Stimulated activated CD4-positive, alpha-beta T cell treated with anti-CD3 and anti-CD28 coated beads, Interleukin-15, amount 100 ng/mL, for 1 hour (primary cell): ENCODE measurements at places on chromosomes 3 and 15.

- no peak for DNase-seq
These were observed 544.9 kb downstream of the NAALADL2 start for GRCh38 chr3:175404027-175404426.

DNA sequence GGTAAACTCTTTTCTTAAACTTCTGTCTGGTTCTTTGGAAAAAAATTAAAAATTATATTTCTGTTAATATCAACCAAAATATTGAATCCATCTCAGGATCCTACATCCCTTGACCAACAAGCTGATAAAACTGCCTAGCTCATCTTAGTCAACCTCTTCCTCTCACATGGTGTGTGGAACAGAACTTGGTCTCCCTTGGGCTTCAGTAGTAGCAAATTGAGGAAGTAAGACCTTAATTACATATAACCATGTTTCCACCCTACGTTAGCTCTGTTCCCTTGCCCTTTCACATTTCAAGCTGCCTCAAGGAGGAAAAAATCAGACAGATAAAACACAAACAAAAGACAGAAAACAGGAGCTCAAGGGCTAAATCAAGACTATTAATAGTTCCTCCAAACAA, 116.4 kb downstream of the GREM1 start:
- DNase-seq, result no peak

DNA sequence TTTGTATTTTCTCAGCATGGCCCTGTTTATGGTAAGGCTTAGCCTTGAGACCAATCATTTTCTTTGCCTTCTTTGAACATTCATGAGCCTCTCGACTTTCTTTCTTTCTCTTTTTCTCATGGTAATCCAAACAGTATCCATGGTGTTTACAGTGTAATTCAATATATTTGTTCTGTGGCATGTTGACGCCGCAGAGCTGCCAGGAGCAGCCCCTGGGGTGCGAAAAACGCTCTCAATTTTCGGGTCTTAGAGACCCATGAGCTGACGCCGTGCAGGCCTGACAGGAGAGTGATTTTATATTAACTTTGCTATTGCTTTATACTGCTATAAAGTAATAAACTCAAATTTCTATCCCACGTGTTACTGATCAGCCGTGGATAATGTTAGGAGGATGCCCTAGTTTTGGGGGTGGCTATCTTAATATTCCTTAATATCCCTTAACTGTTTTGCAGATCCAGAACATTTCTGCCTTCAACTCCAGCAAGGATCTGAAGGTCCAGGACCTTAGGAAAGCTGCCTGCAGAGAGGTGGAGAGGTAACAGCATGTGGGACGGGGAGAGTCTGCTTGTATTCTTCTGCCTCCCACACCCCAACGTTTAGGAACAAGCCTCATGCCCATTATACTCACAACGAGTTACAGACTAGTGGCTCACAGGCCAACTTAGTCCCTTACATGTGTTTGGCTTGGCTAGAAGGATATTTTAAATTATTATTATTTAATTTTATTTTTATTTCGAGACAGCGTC, 29.3 kb upstream of the MYO1E start:
- DNase-seq, result no peak

DNA sequence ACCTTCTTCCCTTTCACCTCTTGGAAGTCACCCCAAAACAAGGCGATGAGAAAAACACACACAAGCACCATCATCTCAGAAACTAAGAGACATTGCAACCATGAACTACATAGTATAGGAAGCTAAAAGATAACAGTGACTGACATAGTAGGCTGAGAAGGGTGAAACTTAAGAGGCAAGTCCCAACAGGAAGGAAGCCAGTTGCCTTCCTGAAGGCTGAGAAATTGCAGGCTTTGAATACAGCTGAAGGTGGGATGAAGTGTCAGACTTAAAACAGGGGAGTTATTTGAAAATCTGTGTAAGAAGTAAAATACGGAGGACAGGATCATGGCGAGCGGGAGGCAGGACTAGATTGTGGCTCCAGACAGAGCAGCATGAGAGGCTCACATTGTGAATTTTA, 27.8 kb downstream of the SLC27A2 start:
- no peak for DNase-seq

DNA sequence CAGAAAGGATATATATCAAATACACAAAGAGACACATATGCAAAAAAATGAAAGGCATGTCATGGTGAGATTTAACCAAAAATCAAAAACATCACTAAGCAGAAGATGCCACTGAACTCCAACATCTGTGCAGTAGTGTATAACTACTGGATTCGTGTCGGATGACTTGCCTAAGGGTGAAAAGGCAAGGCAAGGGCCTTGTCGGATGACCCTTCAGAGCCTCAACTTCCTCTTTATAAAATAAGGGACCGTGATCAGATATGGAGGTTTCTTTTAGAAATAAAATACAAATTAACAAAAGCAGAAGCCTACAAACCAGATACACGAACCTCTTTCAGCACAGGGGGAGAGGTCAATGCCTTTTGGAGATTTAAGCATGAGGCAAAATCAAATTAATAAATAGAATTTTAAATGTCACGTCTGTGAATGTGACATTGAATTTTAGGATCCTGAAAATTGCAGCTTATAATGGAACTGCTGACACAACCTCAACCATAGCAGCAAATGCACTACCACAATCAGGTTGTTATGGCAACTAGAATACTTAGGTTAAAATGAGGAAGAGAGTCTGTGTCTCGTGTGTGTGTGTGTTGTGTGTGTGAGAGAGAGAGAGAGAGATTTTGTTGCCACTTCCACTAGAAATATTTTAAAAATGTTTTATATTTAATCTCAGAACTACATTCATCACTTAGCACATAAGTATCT, 8.3 kb upstream of the CHRM5 start:
- DNase-seq, result no peak

DNA sequence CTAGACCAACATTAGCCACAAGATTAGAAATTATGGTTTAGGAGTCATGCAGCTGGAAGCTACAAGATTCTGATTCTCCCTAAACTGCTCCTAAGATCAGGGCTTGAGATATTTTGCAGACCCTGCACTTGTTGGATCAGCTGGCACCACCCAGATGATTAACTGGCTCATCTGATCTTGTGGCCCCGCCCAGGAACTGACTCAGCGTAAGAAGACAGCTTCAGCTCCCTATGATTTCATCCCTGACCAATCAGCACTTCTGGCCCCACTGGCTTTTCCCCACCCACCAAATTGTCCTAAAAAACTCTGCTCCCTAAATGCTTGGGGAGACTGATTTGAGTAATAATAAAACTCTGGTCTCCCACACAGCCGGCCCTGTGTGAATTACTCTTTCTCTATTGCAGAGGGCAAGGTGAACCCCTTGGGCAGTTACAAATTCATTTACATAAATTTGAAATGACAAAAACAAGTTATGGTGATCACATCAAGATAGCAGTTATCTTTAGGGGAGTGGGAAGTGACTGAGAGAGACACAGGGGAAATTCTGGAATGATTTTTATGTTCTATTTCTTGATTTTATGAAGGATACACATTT, 76.5 kb downstream of the CD200R1L start:
- peak; percentile 6 for DNase-seq

- no peak for DNase-seq
These were observed 5.5 kb downstream of the SLC27A2 start for GRCh38 chr15:50187525-50187924.

- DNase-seq, result no peak
These were observed 140.5 kb upstream of the ADAMTS9 start for GRCh38 chr3:64828276-64828675.

- DNase-seq, result no peak
These were observed 503.4 kb upstream of the NECTIN3 start for GRCh38 chr3:110568246-110568645.

DNA sequence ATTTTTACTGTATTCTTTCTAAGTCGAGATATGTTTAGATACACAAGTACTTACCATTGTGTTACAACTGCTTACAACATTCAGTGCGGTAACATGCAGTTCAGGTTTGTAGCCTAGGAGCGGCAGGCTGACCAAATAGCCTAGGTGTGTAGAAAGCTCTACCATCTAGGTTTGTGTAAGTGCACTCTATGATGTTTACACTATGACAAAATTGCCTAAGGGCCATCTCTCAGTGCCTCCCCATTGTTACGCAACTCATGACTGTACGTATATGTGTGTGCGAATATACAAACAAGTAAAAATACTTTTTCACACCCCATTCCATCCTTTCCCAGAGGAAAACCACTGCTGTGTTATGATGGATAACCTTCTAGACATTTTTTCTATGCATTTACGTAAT, 44.3 kb downstream of the PXYLP1 start:
- DNase-seq, result no peak

GRCh38 chr3:25690768-25691533, 26.2 kb upstream of the TOP2B start:
- DNase-seq, result no peak
